Fibroblast of villous mesenchyme (primary cell): ENCODE measurements at places on chromosomes 12 and 14. TPM values are rescaled to one million over a fixed set of nuclear protein-coding genes. Genes with fewer than 3 reads are reported as not detected.

The MED13L gene
- total RNA-seq: 120 and 189 TPM in 2 replicates

The CLEC1A gene
- total RNA-seq: not detected in 2 replicates

The KITLG gene
- 13.8 and 16.4 TPM in 2 replicates for total RNA-seq

The TMTC1 gene
- 12.2 and 33.2 TPM in 2 replicates for total RNA-seq

The GLI1 gene
- total RNA-seq: 0.86 and 1.9 TPM in 2 replicates

The INHBC gene
- under 0.01 TPM in 1 of 2 replicates, not detected in the other for total RNA-seq

The POTEM gene
- total RNA-seq: not detected in 2 replicates

The TAS2R50 gene
- 5.8 and 7.3 TPM in 2 replicates for total RNA-seq

The ENDOU gene
- not detected in 2 replicates for total RNA-seq

The SYNE3 gene
- total RNA-seq: 6.5 and 10.0 TPM in 2 replicates
